ENCODE measurements at places on chromosomes 13 and 19.
A peak's percentile ranks its signal among the peaks of the same experiment; 100 is the strongest.

DNA sequence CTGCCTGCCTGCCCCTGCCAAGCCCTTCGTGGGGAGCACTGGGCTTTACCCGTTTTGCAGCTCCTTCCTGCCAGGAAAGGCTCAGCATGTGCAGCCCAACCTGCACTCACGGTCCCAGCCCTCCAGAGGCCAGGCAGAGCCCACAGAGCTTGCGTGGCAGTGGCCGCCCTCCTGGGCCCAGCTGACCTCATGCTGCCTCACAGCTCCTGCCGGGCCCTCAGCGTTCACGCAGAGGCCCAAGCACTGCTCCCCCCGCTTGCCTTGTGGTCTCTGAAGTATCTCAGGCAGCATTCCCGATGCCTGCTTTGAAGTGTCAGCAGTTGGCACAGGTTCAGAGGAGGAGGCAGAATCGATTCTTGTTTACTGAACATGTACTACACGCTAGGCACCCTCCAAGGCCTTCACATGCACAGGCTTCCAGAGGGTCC is 32.5 kb downstream of the CAPN12 start:
- no peak for DNase-seq

GRCh38 chr13:57925751-57926150 is 294.2 kb downstream of the PCDH17 start:
- no peak for DNase-seq

DNA sequence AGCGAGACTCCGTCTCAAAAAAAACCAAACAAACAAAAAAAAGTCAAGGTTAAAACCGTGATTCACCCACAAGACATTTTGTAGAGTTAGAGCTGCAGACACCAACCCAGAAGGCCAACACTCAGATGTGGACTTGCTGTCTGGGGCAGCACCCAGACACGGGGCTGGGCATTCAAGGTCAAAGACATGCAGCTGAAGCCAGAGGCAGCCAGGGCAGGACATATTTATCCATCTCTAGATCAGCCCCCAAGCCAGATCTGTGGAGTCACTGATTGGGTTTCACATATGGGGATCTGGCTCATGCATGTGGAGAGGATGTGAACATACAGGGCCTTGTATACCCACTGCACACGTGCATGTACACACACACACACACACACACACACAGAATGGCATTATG is 3.6 kb downstream of the KLK15 start:
- DNase-seq, result no peak

DNA sequence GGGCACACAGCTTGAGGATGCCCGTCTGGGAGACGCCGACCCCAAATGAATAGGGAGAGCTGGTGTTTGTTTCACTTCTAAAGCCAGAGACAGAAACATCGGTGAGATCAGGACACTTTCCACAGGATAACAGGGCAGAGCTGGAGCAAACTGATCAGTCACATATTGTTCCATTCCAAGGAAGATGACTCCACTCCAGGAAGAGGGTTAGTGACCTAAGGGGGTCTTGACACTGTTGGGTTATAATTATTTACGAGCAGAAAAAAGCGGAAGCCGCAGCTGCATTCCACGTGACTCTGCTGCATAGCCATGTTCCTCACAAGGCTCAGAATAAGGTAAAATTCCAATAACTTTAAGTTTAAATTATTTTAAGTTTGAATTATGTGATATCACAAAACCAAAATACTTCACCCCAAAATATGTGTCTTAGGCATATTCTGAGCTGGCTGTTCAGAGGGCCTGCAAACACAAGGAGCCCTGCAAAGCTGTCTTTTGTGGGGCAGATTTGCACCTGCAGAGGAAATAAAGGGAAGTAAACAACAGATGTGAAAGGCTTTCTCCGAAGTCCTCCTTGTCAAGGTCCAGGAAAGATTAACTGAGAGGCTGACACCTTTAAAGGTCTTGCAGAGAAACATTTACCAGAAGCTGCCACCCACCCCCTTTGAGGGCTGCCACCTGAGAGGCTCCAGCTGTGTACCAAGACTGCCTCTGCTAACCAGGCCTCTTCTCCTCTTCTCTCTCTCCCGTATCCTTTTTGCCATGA is 819.2 kb downstream of the UQCRFS1 start:
- DNase-seq, result no peak

DNA sequence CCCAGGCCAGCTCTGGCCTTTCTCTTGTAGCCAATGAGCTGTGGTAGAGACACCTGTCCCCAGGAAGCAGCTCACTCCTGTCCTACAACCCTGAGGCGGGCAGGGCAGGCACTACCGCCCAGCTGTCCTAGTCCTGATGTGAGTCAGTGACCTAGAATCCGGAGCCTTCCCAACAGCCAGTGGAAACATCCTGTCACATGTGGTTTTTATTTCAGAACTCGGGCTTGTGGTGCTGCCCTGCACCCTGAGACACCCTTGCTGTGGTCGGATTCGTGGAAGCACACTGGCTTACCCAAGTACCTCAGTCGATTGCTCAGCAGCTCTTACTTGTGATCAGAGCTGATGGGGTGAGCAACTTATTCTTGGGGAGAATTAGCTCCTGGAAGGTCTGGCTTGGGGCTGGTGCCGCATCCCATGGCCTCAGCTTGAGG is 83.6 kb upstream of the ARHGEF7 start:
- DNase-seq, result no peak

DNA sequence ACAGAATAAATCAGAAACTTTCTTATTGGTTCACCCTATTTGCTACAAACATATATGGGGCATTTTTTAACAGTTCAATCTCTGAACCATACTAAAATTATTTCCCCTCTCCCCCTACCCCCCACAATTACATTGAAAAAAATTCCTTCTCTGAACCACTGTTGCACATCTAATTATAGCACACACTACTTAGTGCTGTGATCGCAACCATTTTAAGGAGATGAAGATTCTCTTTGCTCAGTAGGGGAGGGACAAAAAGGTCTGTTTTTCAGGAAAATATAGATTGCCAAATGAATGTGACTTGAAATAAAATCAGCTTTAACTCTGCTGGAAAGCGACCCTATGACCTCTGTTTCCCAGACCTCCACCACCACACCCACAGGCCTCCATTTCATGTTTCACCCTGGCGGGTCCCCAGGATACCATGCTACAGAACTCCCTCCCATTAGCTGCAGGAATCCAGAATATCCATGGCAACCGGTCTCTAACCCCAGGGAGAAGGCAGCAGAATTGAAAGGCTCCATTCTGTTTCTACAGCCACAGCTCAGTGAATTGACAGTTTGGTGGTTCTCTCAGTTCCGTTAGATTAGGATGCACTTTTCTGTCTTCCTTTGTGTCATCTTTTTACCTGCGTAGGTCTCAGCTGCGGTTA is 286.3 kb downstream of the TBC1D4 start:
- DNase-seq, result no peak

DNA sequence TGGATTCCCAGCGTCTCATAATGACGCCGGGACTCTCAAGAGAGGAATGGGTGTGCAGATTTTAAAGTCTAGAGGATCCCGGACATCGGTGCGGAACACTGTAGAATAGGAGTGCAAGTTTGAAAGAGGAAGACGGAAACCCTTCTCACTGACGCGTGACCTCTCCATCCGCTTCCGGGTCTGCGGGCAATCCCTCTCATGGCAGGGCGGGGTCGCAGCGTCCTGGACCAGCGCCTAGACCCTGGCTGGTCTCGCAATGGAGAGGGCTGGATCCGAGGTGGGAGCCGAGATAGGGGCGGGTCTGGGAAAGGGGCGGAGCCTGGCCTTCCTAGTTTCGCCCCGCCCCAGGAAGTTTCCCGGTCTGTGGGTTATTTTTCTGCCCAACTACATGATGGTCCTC is 4.6 kb upstream of the ZNF845 start:
- DNase-seq, result peak; percentile 1

DNA sequence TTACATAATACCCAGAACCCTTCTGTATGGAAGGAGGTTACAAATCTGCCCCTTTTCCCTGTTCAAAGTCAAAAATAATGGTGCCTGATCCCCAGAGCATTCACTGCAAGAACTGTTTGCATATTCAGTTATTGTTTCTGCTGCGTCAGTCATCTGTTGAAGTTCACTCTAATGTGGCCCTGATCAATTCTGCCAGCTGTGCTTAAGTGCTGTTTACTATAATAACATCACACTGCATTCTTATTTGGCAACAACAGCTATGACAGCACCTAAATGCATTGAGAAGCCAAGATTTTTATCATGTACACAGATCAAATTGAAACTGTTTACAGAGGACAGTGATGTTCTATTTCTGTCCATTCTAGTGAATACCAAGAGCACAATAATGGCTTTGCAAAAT is 115.9 kb downstream of the DACH1 start:
- no peak for DNase-seq
